ENCODE measurements at places on chromosomes 7 and 10.

DNA sequence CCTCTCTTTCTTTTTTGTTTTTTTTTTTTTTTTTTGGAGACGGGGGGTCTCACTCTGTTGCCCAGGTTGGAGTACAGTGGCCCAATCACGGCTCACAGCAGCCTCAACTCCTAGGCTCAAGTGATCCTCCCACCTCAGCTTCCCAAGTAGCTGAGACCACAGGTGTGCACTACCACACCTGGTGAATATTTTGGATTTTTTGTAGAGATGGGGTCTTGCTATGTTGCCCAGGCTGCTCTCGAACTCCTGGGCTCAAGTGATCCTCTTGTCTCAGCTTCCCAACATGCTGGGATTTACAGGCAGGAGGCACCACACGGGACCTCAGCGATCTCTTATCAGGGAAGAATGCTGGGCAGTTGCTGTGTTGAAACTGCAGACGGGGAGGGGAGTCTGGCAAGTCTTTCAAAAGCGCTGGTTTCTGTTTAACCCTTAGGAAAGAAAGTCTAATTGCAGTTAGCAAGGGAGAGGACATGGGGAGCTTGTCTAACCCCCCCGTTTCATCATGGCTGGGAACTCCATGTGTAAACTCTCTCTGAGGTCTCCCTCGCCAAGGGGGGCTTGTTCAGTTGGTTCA, 39.6 kb upstream of the LMTK2 start:
- no peak for DNase-seq

GRCh38 chr10:27241010-27241651, 534 bp upstream of the ACBD5 start:
- peak; percentile 13 for DNase-seq

GRCh38 chr10:78284381-78284780, 250.7 kb downstream of the RPS24 start:
- DNase-seq = no peak

GRCh38 chr7:40810274-40810673, 675.5 kb downstream of the SUGCT start:
- no peak for DNase-seq

GRCh38 chr10:85611746-85612377, 754.7 kb downstream of the GRID1 start:
- no peak for DNase-seq

DNA sequence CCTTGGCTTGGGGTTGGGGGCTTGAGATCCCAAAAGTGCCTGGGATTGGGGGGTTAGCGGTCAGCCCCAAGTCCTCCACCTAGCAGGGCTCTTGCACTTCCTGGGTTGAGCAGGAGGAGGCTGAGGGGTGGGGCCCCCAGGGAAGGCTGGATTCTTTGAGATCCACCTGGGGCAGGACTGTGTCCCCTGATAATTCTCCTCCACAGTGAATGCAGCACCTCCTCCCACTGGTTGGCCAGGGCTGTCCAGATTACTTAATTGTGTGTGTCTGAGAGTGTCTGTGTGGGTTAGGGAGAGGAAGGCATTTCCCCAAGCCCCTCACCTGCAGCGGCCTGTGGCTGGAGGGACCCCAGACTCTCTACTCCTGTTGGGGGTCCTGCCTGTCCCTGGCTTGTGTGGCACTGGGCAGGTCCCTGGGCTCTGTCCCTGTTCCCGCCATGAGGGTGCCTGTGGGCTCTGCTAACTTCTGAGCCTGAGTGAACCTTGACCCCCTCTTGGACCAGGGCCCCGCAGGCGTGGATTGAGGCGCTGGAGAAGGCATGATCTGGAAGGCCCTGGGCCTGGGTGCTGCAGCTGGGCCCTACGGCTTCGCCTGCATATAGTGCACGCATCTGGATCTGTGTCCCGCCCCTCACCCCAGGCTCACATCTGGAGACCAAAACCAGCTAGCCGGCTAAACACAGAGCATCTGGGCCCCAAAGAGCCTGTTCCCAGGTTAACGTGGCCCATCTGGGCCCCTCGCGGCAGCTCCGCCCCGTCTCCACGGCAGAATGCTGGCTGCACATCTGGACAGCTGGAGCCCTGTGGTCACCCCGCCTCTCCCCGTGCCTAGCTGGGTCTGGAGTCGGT, 10.4 kb downstream of the TMEM270 start:
- no peak for DNase-seq

GRCh38 chr7:79159040-79159664, 294.3 kb downstream of the MAGI2 start:
- DNase-seq = no peak

- DNase-seq = no peak
Measured at GRCh38 chr7:42350801-42351200, 113.8 kb upstream of the GLI3 start.

DNA sequence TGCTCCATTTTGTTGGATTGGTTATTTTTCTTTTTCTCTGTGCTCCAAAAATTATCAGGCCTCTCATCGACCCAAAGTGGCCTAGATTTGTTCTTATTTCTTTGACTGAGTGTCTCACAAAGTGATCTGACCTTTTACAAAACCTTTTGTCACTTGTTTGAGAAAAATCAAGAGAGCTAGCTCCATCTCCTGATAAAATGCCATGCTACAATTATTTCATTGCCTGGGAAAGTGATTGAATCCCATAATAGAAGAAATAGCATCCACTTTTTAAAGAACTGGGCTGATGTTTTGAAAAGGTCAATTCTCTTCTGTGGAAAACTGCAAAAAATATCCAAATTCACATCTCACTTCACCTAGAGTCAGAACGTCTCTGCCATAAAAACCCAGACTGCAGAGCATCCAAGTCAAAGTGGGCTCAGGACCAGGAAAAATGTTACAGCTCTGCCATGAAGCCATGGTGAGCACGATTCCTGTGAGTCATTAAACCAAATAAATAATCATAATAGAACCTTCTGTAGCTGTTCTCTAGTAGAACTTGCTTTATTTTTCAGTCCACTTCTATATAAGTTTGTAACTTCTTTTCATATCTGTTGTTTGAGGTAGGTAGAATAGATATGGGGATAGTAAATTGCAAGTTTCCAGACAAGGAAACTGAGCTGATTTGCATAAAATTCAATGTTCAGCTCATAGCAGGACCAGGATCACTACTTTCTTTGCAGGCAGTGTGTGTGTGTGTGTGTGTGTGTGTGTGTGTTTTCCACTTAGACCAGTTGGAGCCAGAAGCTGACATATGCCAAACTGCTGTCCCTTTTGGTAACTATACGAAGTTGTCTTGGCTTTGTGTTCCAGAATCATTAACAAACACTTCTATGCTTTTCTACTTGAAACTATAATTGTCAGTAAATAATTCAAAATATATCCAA, 632.5 kb upstream of the ANKRD30A start:
- no peak for DNase-seq

DNA sequence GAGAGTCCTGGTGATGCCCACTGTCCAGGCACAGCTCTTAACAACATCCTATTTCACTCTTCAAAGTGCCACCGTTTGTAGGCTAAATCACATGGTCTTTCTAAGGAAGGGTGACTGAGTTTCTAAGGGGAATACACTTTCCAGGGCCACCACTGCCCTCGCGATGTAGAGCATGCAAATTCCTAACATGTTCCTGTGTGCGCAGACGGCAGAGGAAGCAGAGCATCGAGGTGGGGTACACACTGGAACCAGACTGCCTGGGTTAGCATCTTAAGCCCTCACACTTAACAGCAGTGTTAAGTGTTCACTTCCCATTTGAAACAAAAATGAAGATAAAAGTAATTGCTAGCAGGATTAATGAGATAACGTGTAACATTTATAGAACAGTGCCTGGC, 3.0 kb downstream of the VOPP1 start:
- no peak for DNase-seq

DNA sequence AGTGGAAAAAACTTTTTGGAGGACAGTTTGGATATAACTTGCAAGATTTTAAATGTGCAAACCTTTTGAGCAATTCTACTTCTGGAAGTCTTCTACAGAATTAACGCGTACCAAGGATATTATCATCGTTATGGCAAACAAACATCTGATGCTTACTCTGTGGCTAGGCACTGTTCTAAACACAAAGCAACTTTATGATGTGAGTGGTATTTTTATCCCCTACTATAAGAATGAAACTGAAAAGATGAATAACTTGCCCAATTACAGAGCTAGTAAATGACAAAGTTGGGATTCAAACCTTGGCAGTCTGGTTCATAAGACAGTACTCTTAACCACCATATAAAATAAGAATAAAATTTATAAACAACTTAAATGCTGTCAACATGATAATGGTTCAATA, 15.8 kb downstream of the ASZ1 start:
- no peak for DNase-seq

DNA sequence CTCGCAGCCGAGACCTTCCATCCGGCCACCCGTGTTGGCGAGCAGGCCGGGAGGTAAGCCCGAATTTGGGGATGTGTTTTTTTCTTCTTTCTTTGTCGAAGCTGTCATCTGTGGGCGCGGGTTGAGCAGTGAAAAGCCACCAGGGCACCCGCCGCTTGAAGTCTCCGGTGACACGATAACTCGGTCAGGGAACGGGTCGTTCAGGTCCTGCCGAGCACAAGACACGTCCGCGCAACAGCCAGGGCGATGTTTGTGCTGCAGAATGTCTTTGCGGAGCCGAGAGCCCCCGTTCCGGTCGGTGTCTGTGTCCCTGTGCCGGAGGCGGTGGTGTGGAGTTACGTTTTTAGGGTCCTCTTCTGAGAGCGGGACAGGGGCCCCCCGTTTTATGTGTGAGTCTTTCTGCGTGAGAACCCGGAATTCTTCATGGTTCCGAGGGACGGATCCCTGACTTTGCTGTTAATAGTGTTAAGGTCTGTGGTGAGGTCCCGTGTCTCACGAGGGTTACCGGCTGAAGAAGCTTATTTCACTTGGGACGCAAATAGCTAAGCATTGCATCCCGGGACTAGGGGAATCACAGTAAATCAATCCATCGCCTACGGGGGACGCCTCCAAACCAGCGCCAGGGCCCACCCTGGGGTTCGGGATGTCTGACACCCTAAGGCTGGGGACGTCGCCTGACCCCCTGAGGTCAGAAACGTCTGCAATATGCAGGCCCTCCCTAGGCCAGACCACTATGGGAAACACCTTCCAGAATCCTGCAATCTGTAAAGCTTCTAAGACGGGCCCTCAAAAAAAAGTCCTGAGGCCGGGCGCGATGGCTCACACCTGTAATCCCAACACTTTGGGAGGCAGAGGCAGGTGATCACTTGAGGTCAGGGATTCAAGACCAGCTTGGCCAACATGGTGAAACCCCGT, 99.5 kb downstream of the ELFN1 start:
- DNase-seq = no peak

GRCh38 chr10:117166418-117167345, 28.6 kb upstream of the VAX1 start:
- no peak for DNase-seq

GRCh38 chr10:86899132-86899531, 58.3 kb downstream of the MMRN2 start:
- no peak for DNase-seq

DNA sequence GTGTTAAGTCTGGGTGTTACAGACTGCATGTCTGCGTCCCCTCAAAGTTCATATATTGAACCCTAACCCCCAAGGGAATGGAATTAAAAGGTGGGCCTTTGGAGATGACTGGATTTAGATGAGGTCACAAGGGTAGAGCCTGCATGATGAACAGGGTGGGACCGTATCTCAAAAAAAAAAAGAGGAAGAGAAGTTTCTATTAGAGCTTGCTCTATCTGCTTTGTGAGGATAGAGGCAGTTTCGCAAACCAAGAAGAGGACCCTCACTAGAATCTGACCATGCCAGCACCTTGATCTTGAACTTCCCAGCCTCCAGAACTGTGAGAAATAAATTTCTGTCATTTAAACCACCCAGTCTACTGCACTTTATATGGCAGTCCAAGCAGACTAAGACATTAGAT, 1.4 kb downstream of the KIN start:
- no peak for DNase-seq

DNA sequence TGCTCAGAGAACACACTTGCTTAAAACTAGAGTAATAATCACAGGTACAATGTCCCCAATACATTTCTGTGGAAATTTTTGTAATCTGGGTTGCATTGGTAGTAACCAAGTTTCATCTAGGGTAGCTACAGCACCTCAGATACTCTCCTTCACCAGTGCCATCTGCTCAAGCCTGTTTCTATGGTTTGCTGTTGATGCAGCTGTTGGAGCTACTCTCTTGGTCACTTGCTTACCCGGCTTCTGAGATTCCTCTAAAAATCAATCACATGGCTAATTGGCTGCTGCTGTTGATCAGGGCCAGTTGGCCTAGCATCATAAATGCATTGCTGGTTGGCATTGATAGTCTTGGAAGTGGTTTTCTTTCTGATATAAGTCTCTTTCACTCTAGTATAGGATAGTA, 220.8 kb downstream of the BICC1 start:
- DNase-seq = no peak

DNA sequence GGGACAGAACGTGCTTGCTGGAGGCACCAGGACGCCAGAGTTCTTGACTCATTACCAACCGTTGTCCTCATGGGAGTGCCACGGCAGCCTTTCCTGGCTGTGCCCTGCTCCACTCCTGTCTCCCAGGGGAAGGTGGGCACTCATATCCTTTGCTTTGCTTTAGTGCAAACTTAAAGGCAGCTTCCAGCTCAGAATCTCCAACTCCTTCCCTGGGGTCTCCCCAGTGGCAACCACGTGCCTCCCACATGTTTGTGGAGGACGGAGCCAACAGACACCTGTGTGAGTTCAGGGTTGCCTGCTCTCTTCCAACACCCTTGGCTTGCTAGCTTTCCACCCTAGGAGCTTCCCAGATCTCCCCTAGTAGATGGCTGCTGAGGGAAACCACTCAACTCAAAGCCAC, 52.0 kb upstream of the HMX3 start:
- no peak for DNase-seq

DNA sequence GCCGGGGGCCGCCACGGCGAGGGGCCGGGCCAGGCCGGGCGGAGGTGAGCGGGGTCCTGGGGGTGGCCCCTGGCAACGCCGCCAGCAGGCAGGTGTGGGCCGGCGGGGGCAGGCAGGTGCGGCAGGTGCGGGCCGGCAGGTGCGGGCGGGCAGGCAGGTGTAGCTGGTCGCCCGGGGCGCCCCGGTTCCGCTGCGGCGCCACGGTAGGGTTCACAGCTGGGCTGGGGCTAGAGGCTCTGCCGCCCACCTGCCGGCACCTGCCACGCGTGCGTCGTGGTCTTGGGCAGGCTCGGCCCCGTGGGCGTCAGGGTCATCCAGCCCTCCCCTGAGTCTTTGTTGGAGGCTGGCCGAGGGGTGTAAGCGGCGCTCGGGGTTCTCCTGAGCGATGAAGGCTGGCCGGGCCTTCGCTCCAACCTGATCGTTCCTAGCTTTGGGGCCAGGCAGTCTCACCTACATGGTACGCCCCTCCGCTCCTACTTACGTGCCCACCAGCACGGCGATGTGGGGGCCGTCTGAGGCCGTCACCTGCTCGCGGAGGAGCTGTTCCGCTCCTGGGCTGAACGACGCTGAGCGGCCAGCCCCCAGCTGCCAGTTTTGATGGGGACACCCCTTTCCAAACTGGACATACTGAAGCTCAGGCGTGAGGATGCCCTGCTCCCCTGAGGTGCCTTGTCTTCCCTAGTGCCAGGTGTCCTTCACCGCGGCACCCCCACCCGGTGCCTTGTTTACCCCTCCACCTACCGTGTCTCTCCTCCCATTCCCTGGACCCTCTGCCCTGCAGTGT, 493 bp downstream of the ZMIZ2 start:
- no peak for DNase-seq

- no peak for DNase-seq
Measured at GRCh38 chr7:148962440-148962822, 65.9 kb downstream of the PDIA4 start.
